Stimulated activated naive CD4-positive, alpha-beta T cell treated with Interleukin-2 at 50 U/mL for 16 hours (primary cell): ENCODE measurements at places on chromosomes 4 and X.

GRCh38 chr4:146238107-146238506 lies 23.8 kb downstream of the REELD1 start:
- DNase-seq: no peak

GRCh38 chr4:15161439-15161838 lies 159.2 kb downstream of the CPEB2 start:
- DNase-seq: no peak

- DNase-seq: no peak
Observed at GRCh38 chr4:146186041-146186440, 10.5 kb downstream of the LSM6 start.

GRCh38 chr4:60452266-60452665 lies 747.9 kb upstream of the ADGRL3 start:
- no peak for DNase-seq

DNA sequence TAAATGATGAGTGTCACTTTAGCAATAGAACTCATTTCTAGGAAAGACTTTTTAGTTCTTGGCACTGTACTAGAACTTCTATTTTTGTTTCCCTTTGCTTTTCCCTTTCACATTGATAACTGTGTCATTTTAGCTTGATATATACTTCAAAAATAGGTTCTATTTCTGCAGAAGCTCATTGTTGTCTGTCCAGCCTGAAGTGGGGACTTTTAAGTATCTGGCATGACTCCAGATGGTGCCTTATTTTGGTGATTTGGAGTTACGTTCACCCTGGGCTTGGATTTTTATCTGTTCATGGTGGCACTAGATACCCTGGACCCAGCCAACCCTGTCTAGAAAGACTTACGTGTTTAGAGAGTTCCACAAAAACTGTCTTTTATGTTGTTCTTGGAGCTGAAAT lies 3.4 kb downstream of the ABHD18 start:
- no peak for DNase-seq

DNA sequence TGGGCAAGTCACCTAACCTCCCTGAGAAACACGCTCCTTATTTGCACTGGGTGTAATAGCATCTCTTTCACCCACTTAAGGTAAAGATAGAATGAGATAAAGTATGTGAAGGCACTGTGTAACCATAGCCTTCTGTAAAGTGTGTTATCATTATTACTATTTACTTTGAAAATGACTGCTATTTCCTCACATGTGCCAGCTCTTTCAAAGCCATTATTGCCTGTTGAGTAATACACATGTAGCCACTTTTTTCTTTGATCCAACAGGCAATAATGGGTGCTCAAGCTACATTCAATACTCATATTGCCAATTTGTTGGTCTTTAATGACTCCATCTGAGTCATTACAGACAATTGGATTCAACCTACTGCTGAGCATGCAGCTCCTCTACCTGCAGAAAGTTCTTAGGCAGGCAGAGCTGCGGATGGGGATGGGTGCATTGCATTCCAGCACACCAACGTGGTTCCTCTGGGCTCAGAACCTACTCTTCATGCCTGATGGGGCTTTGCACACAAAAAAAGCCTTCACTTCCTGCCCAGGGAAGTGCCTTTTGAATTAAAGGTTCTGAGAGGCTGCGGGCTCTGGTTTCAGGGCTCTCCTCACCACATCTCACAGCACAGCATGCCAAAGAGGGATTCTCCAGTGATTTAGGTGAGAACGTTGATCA lies 9.7 kb downstream of the PTCHD1 start:
- no peak for DNase-seq

DNA sequence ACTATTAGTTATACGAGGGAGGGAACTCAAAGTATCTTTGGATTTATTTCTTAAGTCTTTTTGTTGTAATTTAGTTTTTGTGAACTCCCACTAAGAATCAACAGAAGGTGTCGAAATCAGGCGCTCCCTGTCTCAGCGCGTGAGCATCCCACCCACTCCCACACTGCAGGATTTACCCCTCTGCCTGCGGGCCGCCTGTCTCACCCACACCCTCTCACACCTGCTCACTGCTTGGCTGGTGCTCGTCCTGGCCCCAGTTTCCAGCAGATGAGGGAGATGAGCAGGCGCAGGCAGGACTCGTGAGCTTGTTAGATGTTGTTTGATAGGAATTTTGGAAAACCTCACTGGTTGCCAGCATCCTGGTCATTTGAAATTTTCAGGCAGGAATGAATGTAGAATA lies 20.8 kb upstream of the HGFAC start:
- DNase-seq: no peak

GRCh38 chr4:86994686-86995085 lies 59.9 kb downstream of the AFF1 start:
- no peak for DNase-seq

GRCh38 chr4:17448689-17449088 lies 63.2 kb downstream of the QDPR start:
- no peak for DNase-seq

DNA sequence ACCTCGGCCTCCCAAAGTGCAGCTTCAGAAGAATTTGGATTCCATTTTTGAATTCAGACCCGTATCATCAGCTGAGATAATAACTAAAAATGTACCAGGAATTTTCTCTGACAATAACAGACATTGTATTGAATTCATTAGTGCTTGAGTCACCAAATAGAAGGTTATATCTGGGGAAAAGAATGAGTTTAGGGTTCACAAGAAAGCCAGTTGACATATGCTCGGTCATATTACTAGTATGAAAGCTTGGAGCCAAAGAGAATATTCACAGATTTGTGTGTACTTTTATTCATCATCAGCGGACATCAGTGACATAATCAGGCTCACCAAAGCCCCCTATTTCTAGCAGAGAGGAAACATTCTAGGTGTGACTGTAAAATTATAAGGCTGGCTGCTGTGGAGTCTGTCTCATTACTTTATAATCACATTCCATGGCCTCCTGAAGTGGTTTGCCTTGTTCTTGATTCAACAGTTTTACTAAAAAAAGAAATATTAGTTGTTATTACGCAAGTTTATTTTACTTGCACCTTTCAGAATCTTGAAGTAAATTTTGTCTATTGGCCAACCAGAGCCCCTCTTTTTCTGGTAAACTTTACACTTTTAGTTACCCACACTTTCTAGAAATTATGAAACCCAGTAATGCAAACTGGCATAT lies 14.6 kb upstream of the DCTD start:
- no peak for DNase-seq

- DNase-seq: no peak
Observed at GRCh38 chrX:24204331-24204730, 54.8 kb downstream of the ZFX start.

GRCh38 chrX:72705111-72705510 lies 9.0 kb downstream of the PHKA1 start:
- no peak for DNase-seq

DNA sequence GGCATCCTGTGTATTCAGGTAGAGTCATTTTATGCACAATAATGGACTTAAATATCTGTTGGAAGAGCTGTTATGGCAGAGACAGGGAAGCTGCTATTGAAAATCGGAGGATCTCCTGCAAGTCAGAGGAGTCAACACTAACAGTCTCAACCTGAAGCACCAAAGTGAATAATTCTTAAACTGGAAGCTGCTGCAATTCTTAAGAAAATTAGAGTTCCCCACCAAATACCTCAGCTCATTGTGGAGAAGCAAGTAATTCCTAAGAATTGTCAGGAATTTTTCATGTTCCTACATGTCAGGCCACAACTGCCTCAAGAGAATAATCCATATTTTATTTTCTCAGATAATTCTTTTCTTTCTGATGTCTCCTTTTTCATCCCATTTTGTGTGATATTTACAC lies 892.6 kb upstream of the LCORL start:
- no peak for DNase-seq

DNA sequence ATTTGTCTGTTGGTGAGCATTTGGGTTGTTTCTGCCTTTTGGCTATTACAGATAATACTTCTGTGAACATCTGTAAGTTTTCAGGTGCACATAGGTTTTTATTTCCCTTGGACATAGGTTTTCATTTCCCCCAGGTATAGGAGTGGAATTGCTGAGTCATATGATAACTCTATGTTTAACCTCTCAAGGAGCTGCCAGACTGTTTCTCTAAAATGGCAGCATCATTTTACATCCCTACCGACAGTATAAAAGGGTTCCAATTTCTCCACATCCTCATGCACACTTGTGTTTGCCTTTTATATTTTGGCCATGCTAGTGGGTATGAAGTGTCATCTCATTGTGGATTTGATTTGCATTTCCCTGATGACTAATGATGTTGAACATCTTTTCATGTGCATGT lies 53.5 kb downstream of the TMEM164 start:
- DNase-seq: no peak

GRCh38 chrX:111182997-111183396 lies 87.0 kb downstream of the PAK3 start:
- no peak for DNase-seq

- no peak for DNase-seq
Observed at GRCh38 chrX:12080265-12080664, 58.0 kb upstream of the FRMPD4 start.

DNA sequence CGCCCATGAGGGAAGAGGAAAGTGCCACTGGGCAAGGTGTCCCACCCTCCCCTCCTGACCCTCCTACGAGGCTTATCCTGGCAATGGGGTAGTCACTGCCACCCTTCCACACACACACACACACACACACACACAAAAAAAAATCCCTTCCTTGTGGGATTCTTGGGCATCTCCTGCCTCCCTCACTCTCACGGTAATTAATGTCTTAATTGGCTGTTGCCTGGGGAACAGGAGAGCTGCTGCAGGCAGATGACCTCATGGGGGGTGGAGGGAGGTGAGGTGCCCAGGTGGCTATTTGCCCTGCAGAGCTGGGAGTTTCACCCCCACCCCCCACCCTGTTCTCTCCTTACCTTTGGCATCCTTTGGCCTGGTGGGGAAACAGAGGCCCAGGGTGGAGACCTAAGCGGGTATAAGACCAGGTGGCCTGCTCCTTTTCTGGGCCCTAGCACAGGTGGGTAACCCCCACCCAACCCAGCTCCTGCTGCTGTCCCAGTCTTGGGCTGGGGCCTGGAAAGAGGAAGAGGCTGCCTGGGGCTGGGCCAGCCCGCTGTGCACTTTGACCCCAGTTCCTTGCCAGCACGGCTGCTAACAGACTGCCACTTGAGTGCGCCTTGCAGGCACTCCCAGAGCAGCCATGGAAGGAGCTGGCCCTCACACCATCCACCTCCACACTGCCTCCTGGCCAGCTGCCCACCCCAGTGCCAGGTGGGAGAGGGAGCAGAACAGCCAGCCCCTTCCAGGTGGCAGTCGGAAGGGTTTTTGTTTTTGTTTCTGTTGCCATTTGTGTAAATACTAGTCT lies 12.6 kb downstream of the EFNB1 start:
- DNase-seq: no peak

DNA sequence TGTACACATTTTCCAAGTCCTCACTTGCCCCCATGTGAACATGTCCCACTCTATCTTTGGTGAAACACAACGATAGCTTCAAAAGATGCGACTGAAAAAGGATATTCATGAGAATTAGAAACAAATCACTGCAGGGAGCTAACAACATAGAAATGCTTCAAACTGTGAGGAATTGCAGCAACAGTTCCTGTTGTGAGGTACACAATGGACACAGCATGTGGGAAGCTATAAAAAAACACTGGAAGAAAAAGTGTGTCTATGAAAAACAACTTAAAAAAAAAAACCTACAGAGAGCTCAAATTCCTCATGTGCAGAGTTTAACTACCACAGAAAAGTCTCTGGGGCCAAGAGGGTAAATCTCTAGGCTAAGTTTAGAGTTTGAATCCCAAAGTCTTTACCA lies 51.6 kb upstream of the BLTP1 start:
- DNase-seq: no peak

DNA sequence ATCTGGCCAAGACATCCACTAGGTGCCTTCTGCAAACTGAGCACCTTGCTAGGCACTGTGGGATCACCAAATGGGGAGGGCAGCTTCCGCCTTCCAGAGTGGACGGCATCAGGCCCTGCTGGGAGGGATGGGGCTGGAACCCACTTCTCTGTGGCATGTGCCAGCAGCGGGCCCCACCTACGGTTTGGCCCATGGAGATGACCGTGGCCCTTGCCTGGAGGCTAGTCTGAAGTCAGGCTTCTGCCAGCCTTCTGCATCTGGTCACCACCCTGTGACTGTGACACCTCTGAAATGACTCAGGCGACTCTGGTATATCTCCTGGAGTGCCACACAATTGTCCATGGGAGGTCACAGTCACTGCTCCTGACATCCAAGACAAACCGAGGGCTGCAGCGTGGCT lies 7.2 kb downstream of the SSR4 start:
- DNase-seq: no peak

- DNase-seq: no peak
Observed at GRCh38 chr4:133799717-133800315, 401.8 kb downstream of the PABPC4L start.

DNA sequence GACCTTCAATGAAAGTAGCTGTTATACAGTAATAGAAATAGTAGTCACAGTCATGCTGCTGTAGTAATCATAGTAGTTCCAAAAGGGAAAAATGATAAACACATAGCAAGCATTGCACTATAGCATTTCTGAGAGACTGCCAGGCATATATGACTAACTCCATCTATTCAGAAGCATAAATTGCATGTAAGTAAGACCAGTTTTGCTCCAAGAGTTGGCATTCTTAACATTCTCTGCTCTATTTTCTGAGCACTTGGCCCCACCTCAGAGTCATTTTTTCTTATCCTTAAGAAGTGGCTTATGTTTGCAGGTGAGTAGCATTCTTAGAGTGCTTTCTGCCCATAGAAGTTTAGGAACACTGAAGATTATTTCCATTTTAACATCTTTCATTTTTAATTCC lies 490.3 kb upstream of the TECRL start:
- DNase-seq: no peak

GRCh38 chrX:53262189-53262917 lies 19.0 kb downstream of the IQSEC2 start:
- no peak for DNase-seq

GRCh38 chr4:151933122-151933827 lies 172.5 kb upstream of the GATB start:
- no peak for DNase-seq

GRCh38 chrX:20382518-20383297 lies 116.0 kb upstream of the RPS6KA3 start:
- DNase-seq: peak; percentile 1

GRCh38 chrX:151397741-151398070 lies 700 bp downstream of the VMA21 start:
- DNase-seq: no peak

GRCh38 chr4:26093551-26093950 lies 179.5 kb downstream of the SMIM20 start:
- no peak for DNase-seq

DNA sequence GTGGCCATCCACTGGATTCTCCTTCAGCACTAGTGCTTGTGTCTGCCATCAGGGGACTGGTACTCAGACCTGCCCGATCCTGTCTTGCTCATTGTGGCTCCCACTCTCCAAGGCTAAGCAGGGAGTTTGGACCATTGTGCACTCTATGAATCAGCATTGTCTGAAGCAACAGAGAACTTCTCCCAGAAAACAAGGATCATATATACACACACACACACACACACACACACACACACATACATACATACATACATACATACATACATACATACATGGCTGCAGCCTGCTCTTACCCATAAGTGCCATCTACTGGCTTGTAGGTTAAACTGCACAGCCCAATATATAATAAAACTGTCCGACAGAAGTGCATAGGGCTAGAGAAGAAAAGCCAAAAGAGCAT lies 345.3 kb upstream of the LCORL start:
- no peak for DNase-seq
